Hematopoietic multipotent progenitor cell treated with erythropoietin and hydrocortisone succinate and interleukin-3 and kit ligand, for 4 days (in vitro differentiated cells): ENCODE measurements at places on chromosomes 6 and 20.

- no peak for DNase-seq
Observed at GRCh38 chr6:167678102-167679101, 148.3 kb upstream of the AFDN start.

DNA sequence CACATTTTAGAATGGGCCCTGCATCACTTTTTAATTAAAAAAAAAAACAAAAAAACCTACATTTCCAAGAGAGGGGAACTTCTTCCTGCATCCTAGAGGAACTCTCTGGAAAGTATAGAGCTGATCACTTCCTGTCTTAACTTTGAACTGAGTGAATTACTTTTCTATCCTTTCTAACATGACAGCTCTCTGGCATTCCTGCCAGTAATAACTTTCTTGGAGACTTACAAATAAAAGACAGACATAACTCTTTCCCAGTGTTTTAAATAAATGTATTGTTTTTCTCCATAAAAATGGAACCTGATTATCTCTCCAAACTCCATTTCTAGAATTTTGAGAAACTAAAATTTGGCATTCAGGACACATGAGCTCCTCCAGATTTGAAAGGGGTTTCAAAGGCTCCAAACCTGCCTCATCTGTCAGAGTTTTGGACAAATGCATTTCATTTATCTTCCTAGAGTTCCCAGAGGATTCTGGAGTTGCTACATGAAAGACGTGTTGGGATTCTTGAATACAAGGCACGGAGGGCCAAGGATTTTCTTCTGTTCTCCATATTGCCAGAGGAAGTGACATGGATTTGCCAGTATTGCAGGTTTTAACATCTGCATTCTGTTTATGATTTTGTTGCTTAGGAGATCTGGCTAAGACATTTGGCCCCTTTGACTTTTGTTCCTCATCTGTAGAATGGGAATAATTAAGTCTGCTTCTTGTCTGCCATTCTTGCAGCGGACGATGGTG, 2.0 kb upstream of the SMOC2 start:
- no peak for DNase-seq

- no peak for DNase-seq
Observed at GRCh38 chr20:64149809-64150560, 14.3 kb upstream of the MYT1 start.

DNA sequence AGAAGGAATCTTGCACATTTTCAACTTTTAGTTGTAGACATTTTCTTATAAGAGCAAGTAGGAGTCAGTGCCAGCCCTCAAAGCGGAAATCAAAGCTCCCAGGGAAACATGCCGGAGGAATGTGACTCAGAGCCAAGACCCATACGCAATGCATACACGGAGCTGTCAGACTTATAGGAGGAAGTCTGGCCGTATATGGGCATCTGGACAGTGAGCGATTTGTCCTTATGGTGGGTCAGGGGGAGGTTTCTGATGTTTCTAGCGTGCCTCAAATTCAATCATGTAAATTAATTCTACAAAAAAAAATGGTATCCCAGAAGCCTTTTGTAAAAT, 3.6 kb upstream of the CCN2 start:
- no peak for DNase-seq

DNA sequence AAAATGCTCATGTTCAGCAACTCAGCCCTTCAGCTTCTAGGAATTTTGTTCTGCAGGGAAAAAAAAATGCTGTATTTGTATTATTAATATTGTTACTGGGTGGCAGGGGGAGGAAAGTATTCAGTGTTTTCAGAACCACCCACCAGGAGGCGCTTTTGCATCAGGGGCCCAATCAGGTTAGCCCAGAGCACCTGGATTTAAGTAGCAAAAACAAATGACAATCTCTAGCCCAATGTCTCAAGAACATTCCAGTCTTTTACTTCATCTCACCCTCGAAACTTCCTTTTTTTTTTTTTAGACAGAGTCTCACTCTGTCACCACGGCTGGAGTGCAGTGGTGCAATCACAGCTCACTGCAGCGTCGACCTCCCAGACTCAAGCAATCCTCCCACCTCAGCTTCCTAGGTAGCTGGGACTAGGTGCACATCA, 635 bp upstream of the C20orf203 start:
- DNase-seq = peak; percentile 89

DNA sequence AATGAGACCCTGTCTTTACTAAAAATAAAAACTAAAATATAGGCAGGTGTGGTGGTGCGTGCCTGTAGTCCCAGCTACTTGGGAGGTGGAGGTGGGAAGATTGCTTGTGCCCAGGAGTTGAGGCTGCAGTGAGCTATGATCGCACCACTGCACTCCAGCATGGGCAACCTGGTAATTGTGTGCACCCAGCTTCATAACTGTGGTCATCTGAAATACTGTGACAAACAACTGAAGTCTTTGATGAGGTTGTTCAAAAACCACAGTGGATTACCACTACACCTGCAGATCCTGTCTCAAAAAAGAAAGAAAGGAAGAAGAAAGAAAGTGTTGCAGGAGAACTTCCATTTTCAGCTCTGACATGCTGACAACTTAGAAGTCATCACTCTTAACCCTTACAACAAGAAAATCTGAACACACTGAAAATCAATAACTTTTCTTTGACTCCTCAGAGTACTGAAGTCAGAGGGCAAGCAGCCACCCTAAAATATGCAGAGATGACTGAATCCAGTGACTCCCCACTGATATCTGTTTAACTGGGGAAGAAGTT, 13.8 kb upstream of the ZBP1 start:
- DNase-seq = no peak

DNA sequence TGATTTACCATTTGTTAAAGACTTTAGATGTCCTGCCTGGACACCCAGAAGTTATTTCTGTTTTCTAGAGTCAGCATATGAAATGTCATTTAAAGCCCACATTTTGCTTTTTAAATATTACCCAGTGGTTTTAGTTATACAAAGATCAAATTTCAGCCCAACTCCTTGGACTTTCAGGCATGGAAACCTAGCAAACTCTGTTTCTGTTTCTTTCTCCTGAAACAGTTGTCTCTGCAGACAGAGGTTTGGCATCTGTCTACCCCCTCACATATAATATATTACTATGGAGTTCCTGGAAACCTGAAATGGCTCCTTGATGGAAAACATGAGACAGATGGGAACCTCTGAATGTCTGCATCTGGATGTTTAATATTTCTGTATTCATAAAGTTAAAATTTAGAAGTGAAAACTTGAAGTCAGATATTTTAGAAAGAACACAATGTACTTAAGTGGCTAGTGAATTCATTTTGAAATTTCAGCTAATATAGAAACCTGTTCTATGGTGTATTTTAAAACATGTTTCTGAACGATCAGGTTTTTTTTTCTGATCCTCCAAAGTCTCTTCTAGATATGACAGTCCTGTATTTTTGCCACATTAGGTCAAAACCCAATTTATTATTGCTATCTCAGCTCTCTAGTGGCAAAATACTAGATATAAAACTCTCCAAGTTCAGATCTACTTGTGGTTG, 743.3 kb downstream of the CD109 start:
- no peak for DNase-seq

GRCh38 chr6:140138311-140139010, 764.0 kb upstream of the CITED2 start:
- no peak for DNase-seq

DNA sequence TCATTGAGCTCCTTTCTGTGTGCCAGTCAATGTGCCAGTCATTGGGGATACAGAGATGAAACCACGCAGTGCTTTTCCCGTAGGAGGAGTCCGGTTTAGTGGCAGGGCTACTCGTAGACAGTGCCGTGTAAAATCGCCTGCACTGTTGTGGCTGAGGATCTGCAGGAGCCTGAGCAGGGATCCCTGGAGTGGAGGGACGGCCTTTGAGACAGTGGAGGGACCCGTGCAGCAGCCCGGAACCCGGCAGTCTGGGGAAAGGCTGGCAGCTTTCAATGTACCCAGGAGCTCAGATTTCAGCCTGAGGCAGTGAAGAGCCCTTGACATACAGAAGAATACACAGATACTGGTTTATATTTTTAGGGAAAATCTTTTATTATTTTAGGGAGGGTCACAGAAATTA, 203.3 kb downstream of the ARID1B start:
- DNase-seq = no peak

- DNase-seq = no peak
Observed at GRCh38 chr6:160349814-160350350, 1.7 kb downstream of the SLC22A3 start.

DNA sequence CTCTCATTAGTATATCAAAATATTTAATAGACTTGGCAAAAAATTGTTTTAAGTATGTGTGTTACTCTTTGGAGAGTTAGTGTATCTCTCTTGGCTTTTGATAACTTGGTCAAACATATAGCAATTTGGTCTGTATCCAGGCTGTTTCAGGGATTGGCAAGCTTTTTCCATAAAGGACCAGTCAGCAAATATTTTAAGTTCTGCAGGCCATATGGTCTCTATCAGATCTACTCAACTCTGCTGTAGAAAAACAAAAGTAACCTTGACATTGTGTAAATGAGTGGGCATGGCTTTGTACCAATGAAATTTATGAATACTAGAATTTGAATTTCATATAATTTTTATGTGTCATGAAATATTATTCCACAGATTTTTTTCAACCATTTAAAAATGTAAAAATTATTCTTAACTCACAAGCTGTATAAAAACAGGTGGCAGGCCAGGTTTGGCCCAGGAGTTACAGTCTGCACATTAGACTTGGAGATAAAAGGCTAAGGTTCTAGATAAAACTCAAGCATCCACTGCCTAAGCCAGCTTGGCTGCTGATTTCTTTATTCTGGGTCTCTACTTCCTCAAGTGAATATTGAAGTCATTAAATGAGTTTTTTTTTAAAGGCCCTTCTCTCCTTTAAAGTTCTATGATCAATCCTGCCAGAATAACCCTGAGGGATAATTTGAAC, 13.7 kb downstream of the GSTA4 start:
- DNase-seq = peak; percentile 15

DNA sequence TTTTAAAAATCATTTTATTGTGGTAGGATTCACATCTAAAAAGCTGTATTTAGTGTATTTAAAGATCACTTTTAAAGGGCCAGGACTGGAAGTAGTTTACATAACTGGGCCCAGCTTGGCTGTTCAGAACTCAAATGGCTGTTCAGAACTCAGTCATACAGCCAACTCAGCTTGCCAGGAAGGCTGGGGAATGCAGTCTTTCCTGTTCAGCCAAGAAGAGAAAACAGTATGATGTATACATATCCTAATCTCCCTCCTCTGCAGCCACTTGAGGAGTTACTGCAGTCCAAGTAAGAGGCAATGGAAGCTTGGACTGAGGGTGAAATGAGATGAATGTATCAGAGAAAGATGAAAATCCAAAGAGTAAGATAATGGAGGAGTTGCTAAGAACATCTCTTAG, 24.6 kb downstream of the DSTN start:
- DNase-seq = no peak

- no peak for DNase-seq
Observed at GRCh38 chr20:21225215-21225947, 77.8 kb upstream of the XRN2 start.

DNA sequence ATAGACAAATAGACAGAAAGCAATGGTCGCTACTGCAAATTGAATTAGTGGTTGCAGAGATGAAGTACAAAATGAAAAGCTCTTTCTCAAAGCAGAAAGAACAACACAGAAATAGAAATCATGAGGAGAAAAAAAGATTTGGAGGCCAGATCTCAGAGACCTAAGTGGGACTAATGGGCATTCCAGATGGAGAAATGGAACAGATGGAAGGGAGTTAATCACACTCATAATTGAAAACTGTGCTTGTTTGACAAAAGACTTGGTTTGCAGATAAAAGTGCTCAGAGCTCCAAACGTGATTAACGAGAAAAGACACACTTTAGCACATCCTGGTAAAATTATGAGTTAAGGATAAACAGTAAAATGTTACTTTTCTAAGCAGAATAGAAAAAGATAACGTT, 58.1 kb upstream of the SNRPB2 start:
- no peak for DNase-seq

- DNase-seq = no peak
Observed at GRCh38 chr6:52650941-52651340, 20.0 kb upstream of the TMEM14A start.

DNA sequence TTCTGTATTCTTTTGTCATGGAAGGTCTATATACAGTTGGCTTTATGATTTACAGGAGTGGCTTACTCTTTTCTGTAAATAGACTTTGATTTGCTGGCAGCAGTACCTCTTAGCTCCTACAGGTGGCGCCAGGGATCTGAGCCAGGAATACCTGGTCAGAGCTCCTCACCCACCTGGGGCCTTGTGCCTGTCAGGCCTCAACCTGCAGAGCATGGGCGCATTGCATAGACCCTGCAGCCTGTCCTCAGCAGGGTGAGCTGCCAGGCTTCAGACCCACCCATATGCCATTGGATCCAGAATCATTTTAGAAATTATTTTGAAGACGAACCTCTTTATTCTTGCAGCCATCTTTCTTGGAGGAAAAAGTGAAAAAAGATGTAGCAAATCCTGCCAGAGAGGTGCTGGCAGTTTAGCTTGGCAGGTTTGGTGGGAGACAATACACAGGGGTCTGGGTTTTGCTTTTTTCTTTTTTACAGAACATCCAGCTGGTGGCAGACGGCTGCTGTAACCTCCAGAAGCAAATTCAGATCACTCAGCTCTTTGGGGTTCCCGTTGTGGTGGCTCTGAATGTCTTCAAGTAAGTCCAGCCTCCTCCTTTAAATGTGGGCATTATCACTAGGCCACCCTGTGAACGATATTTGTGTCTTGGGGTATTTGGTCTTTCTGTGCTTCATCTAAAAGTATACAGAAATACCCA, 149.1 kb downstream of the MTHFD1L start:
- DNase-seq = peak; percentile 72

DNA sequence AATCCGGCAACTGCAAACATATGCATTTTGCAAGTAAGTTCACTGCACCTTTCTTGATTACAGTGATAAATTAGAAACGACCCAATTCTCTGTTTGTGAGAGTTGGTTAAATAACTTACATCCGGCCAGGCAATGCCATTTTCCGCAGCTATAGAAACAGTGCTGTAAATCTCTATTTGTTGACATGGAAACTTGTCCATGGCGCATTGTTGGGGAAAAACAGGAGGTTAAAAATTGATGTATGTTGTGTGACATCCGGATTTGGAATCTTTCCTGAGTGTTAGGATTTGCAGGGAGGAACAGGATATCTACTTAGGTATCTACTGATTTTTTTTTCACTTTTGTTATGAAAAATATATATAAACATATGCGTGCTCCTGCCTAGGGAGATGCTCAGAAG, 66.5 kb downstream of the DLGAP4 start:
- DNase-seq = no peak

DNA sequence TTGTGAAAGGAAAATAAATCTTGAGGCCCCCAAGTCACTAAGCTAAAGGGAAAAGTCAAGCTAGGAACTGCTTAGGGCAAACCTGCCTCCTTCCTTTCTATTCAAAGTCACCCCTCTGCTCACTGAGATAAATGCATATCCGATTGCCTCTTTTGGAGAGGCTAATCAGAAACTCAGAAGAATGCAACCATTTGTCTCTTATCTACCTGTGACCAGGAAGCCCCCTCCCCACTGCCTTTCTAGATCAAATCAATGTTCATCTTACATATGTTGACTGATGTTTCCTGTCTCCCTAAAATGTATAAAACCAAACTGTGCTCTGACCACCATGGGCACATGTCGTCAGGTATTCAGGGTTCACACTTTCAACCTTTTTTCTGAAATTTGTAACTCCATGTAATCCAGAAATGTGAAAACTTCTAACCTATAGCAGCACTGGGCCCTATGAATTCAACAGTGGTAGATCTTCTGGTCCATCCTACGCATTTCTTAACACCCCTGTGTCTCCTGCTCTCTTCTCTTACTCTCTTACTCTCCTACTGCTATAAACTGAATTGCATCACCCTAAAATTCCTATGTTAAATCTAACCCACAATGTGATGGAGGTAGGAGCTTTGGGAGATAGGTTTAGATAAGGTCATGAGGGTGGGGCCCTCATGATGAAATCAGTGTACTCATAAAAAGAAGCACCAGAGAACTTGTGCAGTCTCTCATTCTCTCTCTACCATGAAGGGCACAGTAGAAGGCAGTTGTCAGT, 89.3 kb downstream of the EPB41L2 start:
- no peak for DNase-seq
